NCI-H524 treated with DMSO at 0.1 percent for 48 hours (cell line): ENCODE measurements at places on chromosomes 7 and 10.

DNA sequence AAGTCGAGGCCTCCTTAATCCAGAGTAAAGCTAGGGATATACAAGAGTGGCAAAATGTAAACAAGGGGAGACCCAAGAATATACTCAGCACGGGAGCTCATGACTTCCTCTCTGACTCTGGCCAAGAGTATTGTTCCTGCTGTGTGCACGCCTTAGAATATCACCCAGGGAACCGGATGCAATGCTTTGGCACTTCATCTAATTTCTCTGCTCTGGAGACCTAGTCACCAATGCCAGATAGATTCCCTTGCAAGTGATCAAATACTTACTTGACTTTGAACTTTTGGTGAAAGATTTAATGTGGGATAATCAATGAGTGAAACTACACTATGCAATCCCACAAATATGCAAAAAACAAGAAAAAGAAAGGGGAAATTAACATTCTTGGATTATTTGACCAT lies 695.5 kb downstream of the INHBA start:
- no peak for DNase-seq

- DNase-seq, result no peak
These were observed 218.8 kb downstream of the SFMBT2 start for GRCh38 chr10:7192061-7192460.

DNA sequence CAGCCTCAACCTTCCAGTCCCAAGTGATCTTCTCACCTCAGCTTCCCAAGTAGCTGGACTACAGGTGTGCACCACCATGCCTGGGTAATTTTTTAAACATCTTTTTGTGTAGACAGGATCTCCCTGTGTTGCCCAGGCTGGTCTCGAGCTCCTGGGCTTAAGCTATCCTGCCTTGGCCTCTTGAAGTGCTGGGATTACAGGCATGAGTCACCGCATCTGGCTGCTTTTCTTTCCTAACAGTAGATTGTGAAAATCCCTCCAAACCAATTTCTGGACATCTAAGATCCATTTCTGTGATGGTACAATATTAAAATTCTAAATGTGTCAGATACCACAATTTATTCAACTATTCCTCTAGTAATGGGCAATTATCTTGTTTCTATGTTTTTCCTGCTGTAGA lies 38.7 kb downstream of the RAB18 start:
- DNase-seq, result no peak

DNA sequence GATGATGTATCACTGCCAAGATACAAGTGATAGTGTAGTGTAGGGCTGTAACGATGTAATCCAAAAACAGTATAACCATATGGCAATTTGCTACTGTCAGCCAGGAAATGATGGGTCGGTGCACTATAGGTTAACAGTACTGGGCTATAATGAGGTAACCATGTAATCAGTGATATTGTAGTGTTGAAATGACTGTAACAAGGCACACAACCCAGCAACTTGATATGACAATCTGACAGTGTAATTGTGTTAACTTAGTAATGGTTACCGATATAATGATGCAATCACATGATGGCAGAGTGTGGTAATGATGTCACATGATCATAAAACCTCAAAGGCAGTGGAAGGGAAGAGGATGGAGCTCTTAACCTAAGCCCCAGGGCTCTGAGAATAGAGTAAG lies 73.8 kb upstream of the SLF2 start:
- no peak for DNase-seq

- no peak for DNase-seq
These were observed 85.2 kb downstream of the ADARB2 start for GRCh38 chr10:1652151-1652550.

GRCh38 chr7:79749856-79750255 lies 296.4 kb upstream of the MAGI2 start:
- no peak for DNase-seq

- DNase-seq, result no peak
These were observed 196.6 kb downstream of the ARL4A start for GRCh38 chr7:12884033-12884432.

DNA sequence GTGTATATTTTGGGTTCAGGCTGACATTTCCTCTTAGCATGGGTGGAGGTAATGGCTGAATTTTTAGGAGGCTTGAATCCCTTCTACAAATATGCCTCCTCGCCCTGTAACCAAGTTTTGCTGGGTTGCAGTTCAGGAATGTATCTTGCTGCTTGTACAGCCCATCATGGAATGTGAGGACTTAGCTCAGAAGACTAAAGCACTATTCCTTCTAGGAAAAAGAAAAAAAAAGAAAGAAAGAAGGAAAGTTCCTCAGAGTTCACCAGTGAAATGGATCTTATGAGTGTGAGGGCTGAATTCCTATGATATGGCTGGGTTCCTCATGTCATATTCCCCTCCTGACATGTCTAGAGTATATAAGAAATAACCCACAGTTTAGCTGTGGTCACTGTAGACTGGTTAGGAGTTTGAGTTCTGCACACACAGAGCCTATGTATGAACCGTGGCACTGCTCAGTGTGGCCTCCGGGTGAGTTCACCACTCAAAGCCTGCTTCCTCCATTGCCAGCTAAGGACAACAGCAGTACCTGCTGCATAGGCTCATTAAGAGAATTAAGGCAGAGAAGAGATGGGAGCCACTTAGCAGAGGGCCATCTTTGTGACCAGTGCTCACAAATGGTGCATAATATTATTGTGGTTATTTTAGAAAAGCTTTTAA lies 114.0 kb downstream of the TACC2 start:
- DNase-seq, result no peak

GRCh38 chr10:33899578-33900531 lies 565.4 kb upstream of the NRP1 start:
- DNase-seq, result no peak

DNA sequence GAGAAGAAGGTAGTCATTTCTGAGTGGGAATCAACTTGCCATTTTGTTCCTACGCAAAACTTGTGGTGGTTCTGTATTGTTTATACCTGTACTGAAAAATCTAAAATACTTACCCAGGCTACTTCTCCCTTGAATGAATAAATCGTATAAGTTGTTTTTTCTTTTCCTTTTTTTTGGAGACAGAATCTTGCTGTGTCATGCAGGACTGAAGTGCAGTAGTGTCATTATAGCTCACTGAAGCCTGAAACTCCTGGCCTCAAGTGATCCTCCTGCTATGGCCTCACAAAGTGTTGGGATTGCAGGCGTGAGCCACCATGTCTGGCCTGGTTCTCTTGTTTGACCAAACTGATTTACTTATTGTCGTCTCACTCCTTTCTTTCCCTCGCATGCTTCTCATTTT lies 27.9 kb downstream of the LUC7L2 start:
- DNase-seq, result no peak

DNA sequence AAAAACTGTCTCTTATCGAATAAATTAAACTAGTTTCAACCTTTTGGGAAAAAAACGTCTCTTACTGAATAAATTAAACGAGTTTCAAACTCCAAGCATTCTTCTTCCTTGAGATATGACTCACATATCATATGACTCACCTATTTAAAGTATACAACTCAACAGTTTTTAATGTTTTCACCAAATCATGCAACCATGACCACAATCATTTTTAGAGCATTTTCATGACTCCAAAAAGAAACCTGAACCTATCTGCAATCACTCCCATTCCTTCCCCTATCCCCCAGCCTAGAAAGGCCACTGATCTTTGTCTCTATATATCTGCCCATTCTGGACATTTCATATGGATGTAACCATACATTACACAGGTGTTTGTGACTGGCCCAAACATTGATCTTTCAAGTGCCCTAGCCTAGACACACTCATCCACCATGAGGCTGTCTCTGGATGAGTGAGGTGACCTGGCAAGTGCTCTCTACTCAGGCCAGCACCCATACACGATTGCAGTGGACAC lies 115.3 kb downstream of the PIP4K2A start:
- DNase-seq, result no peak

- DNase-seq, result no peak
These were observed 132.0 kb downstream of the CFAP58 start for GRCh38 chr10:104485632-104486031.

DNA sequence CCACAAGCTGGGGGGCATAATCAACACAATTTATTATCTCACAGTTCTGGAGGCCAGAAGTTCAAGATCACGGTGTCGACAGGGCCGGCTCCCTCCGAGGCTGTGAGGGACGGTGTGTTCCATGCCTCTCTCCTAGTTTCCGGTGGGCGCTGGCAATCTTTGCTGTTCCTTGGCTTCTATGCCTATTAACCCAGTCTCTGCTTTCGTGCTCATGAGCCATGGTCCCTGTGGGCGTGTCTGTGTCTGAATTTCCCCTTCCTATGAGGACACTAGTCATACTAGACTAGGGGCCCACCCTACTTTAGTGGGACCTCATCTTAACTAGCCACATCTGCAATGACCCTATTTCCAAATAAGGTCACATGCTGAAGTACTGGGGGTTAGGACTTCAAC lies 29.4 kb downstream of the HIPK2 start:
- DNase-seq, result no peak

- no peak for DNase-seq
These were observed 69.3 kb downstream of the SKIDA1 start for GRCh38 chr10:21456160-21456559.

DNA sequence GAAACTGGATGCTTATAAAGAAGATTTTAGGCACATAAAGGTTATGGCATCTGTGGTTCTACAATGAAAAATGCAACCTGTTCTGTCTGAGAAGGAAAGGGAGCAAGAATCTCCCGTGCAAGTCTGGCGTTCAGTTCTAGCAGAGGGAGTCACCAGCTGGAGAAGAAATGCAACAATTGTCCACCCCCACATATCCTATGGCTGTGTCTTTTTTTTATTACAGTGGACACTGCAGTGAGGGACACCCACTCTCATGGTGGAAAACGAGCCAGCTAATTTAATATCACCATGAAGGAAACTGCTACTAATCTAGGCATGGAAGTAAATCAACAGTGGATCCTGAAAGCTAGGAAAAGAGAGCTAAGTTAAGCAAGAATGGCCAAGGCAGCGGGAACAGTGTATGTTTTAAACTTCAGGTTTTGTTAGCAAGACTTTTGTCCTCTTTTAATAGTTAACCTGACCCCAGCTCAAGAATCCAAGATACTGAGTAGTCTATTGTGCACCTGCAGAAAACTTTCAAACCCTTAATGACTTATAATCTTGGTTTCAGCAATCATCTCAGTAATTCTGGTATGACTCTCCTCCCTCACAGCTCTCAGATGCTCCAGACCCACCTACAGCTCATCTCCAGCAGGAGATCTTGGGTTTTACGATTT lies 149.3 kb downstream of the FGFR2 start:
- no peak for DNase-seq

DNA sequence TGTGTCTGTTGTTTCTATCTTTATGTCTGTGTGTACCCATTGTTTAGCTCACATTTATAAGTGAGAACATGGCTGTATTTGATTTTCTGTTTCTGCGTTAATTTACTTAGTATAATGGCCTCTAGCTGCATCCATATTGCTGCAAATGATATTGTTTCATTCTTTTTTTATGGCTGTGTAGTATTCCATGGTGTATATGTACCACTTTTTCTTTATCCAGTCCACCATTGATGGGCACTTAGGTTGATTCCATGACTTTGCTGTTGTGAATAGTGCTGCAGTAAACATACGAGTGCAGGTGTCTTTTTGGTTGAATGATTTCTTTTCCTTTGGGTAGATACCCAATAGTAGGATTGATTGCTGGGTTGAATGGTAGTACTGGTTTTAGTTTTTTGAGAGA lies 48.2 kb downstream of the ZNRF2 start:
- no peak for DNase-seq

- no peak for DNase-seq
These were observed 5.4 kb downstream of the MYOF start for GRCh38 chr10:93476756-93477155.

DNA sequence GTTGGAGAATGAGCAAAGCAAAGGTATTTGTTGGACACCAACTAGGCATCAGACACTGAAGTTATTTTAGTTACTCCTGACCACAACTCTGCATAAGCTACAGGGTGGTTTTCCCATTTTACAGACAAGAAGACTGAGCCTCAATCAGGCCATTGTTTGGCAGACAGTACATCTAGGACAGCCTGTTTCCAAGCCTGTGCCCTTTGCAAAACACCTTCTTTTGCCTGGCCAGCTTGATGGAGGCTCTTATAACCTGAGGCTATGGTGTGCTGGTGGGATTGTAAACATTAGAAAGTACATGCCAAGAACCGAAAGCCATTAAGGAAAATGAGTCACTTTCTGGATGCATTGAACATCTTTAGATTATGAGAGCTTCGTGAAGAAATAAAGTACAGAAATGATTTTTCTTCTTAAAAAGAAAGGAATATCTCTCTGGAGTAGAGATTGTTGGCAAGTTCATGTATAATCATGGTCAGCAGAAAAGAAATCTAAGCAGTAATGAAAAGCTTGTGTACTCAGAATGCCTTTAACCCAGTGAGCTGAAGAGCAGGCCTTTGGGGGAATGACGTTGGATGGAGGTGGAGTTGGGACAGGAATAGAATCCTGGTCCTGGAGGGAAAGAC lies 140.6 kb downstream of the KIAA1217 start:
- no peak for DNase-seq

GRCh38 chr10:23238015-23238414 lies 45.9 kb downstream of the PTF1A start:
- no peak for DNase-seq

- DNase-seq, result no peak
These were observed 18.7 kb downstream of the SRRM3 start for GRCh38 chr7:76220185-76221057.

- DNase-seq, result no peak
These were observed 114.3 kb upstream of the YAE1 start for GRCh38 chr7:39451901-39452300.

GRCh38 chr10:306675-307185 lies 171.5 kb downstream of the ZMYND11 start:
- DNase-seq, result no peak

GRCh38 chr10:21184984-21185383 lies 287.9 kb upstream of the NEBL start:
- DNase-seq, result no peak

GRCh38 chr10:10421071-10421470 lies 596.6 kb upstream of the CELF2 start:
- DNase-seq, result no peak

GRCh38 chr10:55351431-55351830 lies 550.4 kb upstream of the PCDH15 start:
- no peak for DNase-seq

DNA sequence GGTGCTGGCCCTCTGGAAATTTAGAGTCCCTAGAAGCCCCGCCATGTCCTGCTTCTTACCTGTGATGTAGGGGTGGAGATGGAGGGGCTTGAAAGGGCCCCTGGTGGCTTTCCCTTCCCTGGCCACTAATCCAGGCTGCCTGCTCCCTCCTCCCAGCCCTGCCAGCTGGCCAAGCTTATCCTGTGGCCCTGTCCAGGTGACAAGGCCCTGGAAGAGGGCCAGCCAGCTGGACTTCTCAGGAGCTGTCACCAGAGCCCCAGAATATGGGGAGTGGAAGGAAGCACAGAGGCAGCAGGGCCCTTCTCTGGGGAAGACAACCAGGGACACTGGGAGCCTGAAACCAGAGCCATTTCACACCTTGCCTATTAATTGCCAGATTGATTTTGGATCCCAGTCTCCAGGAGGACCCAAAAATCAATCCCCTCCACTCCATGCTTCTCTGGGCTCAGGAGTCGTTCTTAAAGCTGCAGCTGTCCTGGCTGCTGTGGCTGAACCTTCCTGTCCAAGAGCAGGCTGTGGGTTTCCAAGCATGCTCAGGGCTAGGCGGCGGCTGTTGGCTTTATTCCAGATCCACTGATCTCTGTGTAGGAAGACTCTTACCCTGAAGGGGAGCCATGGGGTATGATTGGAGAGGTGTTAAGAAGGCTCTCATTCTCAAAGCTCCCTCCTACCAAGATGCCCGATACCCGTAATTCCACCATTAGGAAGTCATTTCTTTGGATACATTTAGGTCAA lies 52.6 kb upstream of the PCBD1 start:
- peak; percentile 16 for DNase-seq
